ENCODE measurements at places on chromosomes 4 and X.

- no peak for DNase-seq
These were observed 260.5 kb downstream of the RAPGEF2 start for GRCh38 chr4:159363361-159363760.

GRCh38 chr4:163343604-163344146 lies at the start of gene NPY5R:
Gene NPY5R (plus strand): TSS chr4:163343892. CDS start chr4:163350274, 6,382 bp downstream.
- DNase-seq: no peak

DNA sequence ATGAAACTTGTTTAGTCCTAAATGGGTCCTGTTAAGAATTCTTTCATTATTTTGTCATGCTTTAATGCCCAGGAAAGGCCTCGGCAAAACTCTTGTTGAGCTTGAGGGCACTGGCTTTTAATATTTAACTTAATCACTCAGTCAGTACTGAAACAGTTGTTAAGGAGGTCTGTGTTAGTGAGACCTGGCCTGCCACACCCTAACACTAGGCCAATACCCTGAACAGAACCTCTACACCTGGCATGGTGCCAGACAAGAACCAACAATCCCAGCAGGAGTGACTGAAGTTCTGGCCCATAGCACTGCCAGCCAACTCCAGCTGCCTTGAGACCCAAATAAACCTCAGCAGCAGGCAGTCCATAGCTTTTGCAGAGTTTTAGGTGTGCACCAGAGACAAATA lies 85.7 kb upstream of the ITM2A start:
- no peak for DNase-seq

DNA sequence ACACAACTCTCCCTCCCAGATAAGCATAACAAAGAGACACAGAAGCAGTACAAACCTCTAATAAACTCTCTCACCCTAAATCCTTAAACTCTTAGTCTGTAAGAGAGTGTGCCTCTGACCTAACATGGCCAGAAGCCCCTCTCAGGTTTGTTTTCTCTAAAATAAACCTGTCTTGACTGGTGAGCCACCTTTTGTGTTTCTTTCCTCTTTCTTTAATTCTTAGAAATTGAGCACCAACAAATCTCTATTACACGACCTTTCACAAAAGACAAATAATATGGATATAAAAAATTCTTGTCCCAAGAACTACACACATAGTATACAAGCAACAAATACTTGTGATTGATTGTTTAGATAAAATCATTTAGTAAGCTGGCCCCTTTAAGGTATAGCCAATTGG lies 573.7 kb downstream of the EPHA5 start:
- DNase-seq: no peak

DNA sequence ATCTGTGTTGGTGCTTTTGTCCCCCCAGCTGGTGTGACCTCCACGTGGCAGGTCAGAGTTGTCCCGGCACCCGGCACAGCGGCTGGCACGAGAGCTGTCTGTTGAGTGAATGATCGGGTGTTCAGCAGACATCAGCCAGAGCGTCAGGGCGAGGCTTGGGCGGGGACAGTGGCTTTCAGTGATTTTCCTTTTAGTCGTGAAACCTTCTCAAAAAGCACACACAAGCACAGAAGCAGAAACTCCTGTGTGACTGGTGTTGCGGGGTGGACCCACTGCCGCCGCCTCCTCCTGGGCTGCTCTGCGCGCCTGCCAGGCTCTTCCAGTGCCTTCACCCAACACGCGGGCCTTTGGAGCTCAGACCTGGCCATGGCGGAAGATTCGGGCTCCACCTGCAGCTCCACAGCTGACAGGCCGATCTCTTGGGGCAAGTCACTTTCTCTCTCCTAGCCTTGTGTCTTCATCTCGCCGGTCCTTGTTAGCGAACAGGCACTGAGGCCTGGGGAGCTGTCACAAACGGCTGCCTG lies 51.4 kb upstream of the HGFAC start:
- DNase-seq: no peak

- no peak for DNase-seq
These were observed 16.8 kb upstream of the FAM241A start for GRCh38 chr4:112128452-112128851.

DNA sequence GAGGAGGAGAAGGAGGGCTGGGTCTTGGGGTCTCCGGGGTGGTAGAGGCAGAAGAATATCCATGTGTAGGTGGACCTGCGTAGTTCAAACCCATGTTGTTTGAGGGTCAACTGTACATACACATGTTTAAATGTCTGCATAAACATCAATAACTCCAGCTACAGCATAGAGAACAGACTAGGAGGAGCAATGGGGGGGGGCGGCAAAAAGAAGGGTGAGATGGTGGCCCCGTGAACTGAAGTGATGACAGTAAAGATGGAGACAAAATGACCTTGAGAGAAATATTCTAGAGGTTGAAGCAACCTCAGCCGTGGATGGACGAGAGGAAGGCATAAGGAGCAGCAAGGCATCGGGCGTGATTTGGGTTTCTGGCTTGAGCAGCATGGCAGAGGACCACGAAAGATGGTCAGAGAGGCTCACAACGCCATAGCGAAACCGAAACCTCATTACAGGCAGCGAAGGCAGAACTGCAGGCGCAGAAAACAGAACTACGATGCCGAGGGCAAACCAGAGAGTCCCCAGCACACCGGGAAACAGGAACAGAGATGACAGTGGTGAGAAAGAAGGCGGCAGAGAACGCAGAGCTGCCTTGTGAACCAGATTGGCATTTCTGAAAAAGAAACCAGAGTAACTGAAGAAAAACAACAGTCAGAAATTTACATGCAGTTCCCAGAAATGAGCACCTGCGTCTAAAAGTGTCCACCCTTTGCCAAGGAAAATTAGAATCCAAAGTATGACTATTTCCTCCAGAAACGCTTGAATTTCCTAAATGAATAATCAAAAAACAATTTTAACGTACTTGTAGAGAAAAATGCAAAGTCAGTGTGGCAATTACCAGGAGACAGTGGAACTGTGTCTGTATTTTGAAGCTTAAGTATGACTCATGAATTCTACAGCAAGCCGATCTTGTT lies 50.3 kb upstream of the ENPP6 start:
- DNase-seq: no peak

DNA sequence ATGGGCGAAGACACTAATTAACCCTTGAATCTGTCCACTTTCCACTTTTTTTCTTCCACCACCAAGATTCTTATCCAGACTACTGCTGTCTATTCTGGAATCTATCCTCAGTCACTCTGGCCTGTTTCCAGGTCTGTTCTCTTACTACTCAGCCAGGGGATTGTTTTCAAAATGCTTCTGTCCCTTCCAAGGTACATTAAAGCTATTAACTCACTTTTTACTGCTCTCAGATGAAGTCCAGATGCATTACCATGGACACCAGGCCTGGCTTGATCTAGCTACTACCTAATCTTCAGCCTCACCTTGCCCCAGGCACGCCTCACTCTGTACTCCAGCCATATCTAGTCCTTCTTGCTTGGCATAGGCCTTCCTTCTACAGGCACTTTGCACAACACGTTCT lies 66.4 kb downstream of the GALNT7 start:
- no peak for DNase-seq

DNA sequence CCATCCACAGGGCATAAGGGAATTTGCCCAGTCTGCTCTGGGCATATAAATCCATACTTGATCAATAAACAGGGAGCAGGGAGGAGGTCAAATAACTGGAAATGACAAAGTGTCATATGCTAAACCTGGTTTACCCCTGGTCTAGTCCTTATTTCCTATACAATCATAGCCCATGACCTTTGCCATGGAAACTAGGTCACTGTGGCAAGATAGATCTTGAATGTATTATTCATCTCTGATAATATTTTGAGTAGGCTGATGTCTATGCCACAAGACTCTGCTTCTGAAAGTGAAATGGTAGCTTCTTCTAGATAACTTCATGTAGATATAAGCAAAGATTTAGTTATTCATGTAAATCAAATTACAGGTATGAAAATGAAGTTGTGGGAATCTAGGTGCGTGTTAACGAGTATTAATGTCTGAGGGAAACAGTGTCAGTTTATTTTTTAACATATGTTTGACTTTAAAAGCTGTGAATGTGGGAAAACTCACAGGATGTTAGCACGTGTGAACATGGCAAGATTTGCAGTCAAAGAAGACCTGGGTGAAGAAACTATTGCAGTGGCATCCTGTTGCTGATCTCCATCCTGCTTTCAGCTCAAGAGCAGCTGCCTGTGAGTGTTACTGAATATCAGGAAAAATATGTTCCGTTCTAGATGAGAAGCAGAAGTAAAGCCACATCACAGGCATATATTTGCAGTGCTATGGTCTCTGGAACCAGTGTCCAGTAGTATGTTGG lies 81.8 kb upstream of the NDP start:
- no peak for DNase-seq

- no peak for DNase-seq
These were observed 1.4 kb downstream of the MXD4 start for GRCh38 chr4:2260344-2261109.

DNA sequence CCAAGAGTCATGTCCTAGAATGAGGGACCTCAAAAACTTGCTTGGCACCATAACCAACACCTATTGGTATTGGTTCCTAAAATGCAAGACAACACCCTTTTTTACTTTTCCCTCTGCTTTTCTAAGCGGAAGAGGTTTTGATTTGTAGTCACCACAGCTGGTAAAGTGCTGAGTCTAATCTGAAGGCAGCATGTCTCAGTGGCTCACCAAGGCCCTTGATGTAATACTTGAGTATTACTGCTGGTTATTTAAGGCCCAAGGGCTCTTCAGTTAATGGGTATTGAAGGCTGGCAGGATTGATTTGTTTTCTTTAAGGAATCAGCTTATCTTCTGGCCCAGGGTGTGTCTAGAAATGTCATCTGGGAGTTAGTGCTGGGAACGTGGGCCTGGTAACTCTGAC lies 735.1 kb downstream of the GLUD2 start:
- no peak for DNase-seq

DNA sequence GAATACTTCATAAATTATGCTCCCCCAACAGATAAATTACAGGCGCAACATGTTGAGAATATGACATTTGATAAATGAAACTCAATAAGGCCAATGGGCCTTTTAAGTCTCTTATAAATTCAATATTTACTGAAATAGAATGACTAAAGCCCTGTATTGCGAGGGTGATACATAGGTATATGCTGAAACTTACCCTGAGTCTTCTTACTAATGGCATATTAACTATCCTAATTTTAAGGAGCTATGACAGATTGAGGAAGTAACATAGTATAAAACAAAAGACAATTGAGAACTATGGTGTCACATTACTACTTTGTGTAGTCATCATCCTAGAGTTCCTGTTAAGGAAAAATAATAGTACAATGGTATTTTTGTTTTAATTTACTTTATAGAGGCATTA lies 440.7 kb downstream of the IL15 start:
- no peak for DNase-seq

DNA sequence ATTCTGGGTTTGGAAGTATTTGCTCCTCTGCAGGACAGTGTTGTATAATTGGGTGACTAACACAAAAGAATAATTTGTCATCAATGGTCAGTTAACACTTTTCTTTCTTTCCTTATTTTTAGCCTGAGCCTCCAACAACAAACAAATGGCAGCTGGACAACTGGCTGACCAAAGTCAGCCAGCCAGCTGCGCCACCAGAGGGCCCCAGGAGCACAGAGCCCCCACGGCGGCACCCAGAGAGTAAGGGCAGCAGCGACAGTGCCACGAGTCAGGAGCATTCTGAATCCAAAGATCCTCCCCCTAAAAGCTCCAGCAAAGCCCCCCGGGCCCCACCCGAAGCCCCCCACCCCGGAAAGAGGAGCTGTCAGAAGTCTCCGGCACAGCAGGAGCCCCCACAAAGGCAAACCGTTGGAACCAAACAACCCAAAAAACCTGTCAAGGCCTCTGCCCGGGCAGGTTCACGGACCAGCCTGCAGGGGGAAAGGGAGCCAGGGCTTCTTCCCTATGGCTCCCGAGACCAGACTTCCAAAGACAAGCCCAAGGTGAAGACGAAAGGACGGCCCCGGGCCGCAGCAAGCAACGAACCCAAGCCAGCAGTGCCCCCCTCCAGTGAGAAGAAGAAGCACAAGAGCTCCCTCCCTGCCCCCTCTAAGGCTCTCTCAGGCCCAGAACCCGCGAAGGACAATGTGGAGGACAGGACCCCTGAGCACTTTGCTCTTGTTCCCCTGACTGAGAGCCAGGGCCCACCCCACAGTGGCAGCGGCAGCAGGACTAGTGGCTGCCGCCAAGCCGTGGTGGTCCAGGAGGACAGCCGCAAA lies 106.0 kb downstream of the KLHL8 start:
- no peak for DNase-seq

- no peak for DNase-seq
These were observed 48.2 kb downstream of the THAP9 start for GRCh38 chr4:82948647-82949204.

DNA sequence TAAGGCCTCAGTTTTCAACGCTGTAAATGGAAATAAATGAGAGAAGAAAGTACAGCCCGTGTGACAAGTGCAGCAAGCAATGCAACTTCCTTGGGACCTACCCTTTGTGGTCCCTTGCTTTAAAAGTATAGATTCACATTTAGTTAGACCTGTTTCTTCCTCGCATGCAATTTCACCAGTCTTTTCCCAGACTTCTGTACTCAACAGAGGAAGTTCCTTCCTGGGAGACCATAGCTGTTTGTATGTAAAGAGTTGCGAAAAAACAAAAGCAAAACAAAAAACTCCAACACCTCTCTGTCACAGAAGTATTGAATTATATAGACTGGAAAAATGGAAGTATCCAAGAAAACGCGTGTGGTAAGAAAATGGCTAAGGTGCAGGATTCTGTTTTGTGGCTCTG lies 1.1 kb upstream of the IRF2 start:
- DNase-seq: no peak

DNA sequence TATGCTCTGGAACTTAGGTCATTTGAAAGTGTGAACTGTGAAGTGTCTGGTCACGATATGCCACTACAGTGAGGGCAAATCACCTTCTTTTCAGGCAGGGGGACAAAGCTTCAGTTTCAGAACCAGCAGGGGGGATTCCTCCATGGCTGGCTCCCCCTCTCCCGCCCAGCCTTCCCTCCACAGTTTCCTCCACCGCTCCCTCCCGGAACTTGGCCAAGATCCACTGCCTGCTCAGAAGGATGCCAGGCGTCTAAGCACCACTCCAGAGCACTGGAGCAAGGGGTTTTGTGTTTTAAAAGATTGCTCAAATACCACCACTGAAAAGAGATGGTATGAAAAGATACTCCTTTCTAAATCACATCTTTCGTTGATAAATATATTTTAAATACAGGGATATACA lies 126.9 kb downstream of the ELOVL6 start:
- DNase-seq: no peak

- DNase-seq: no peak
These were observed 64.1 kb upstream of the CBR4 start for GRCh38 chr4:169074117-169074516.

GRCh38 chrX:45527834-45528233 lies 327.2 kb upstream of the DIPK2B start:
- DNase-seq: no peak

DNA sequence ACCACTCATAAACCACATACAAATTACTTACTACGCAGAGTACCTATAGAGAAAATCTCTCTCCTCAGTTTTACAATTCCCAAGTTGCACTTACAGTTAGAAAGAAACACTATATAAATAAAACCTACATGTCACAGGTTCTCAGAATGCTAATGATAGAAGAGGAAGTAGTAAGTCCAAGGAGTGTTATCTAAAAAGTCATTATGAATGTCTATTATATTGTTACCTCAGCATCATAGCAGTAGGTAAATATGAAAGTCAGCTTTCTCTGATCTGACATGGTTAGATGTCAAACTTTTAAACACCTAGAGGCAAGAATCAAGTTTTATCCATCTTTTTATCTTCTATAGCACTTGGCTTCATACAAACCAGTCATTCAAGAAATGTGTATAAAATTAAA lies 163.2 kb upstream of the FAM241A start:
- DNase-seq: no peak

Data from NCI-H187 (cell line).